K562 (cell line): ENCODE measurements at places on chromosomes 4 and X.

- DNase-seq, result no peak
These were observed 2.0 kb downstream of the CHST7 start for GRCh38 chrX:46575586-46575985.

DNA sequence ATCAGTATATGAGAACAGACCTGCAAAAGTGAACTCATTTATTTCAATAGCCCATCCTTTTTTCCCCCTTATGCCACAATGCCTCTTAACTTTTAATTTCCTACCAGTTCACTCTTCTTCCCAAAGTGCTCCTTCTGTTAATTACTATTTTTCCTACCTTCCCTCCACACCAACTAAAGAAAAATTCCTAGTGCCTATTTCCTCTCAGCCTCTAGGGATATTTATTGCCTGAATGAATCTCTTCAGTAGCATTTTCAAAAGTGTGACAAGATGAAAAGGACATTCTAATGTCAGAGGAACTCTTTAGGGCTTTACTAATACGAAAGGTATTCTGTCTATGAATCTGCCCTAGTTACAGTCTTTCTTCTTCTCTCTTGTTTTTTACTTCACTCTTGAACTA, 181.1 kb upstream of the SPRY1 start:
- DNase-seq, result no peak

DNA sequence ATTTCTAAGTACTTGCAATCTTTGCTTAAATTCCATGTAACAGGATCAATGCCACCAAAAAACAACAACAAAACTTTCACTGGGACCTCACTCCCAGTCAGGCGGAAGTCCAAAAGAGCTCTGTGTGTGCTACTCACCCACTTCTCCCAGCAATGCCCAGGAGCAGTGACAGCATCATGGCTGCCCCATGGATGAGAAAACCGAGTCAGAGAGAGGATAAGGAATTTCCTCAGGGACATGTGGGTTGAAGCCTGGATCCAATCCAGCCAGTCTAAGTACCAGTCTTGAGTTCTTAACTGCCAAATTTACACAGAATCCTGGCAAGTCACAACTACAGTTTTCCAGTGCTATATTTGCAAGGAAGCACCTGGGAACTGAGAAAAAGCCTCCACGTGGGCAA, 64.5 kb downstream of the STX18 start:
- no peak for DNase-seq

GRCh38 chrX:110145854-110146253, 142.9 kb downstream of the TMEM164 start:
- DNase-seq, result peak; percentile 19

DNA sequence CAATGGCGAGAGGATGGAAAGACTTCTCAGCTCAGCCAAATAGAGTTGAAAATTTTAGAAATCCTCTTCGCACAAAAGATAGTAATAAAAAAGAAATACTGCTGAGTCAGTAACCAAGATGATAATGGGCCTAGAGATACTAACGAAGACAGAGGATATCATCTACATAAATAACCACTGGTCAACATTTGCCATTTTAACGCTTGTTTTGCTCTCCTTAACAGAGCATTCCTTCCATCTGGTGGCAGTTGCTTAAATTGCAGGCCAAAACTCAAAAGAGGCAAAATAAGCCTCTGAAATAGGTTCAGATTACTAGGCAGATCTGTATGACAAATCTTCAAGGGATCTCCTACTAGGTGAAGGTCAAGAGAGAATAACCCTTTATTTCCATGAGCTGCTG, 51.7 kb upstream of the MCF2 start:
- peak; percentile 15 for DNase-seq

- DNase-seq, result no peak
These were observed 136.2 kb downstream of the HMX1 start for GRCh38 chr4:8735236-8736089.

DNA sequence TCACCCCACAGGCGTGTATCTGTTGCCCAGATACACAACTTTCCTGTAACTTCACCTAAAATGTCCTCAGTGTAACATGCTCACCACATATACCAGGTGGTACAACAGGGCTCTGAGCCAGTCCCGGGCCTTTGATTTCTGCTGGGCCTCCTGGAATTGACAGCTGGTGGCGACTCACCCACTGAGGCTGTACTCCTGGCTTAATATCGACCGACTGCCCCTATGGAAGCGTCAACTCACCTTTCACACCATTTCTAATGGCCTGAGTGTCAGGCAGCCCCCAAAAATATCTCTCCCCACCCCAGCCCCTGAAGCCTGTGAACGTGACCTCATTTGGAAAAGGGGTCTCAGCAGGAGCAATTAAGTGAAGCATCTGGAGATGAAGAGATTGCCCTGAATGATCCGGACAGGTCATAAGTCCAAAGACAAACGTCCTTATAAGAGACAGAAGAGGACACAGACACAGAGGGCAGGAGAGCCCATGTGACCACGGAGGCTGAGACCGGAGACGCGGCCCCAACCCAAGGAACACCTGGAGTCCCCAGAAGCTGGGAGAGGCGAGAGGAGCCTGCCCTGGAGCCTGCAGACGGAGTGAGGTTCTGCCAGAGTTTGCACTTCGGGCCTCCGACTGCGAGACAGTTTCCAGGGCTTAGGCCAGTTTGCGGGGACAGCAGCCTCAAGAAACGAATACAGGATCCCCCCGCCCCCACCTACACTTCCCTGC, 12.6 kb upstream of the MXD4 start:
- DNase-seq, result no peak

DNA sequence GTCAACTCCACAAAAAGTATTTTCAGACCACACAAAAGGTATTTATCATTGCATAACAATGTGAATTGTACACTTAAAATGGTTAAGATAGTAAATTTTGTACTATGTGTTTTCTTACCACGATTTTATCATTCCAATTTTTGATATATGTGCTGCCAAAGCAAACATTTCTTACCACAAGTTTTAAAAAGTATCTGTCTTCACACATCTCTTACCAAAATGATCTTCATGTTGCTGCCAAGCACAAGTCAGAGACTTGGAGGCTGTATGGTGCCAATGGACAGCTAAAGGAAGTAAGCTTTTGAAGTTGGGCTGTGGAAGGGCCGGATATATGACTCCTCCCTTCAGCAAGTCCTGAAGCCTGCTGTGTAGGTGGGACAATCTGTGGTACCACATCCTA, 67.9 kb downstream of the TMLHE start:
- no peak for DNase-seq

- DNase-seq, result no peak
These were observed 39.3 kb downstream of the RTL3 start for GRCh38 chrX:78619834-78620233.

DNA sequence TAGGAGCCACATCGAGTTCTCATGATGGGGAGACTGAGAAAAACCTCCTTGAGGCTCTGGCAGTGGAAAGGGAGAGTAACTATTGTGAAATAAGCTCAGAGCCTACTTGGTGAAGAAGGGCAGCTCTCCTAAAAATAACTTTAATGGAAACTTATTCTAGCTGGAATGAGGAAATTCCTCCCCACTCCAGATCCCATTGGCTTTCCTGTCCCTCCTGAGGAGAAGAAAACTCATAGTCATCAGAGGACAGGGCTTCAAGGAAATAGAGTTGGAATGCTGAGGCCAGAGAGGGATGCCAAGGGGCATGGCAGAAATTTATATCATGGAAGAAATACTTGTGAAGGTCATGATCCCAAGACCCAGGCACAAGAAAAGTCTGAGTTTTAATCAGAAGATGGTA, 70.7 kb upstream of the TAPT1 start:
- DNase-seq, result no peak

- no peak for DNase-seq
These were observed 71.0 kb downstream of the SNCA start for GRCh38 chr4:89765966-89766365.

GRCh38 chr4:181258569-181258968, 984.6 kb upstream of the TENM3 start:
- DNase-seq, result no peak

DNA sequence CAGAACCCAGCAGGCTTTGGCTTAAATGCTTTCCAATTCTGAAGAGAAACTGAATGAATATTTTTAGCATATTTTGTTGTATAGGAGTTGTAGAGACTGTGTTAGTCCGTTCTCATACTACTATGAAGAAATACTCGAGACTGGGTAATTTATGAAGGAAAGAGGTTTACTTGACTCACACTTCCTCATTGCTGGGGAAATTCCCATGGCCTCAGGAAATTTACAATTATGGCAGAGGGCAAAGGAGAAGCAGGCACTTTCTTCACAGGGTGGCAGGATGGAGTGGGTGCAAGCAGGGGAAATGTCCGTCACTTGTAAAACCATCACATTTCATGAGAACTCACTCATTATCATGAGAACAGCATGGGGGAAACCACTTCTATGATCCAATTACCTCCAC, 291.7 kb downstream of the PACRGL start:
- DNase-seq, result no peak

- no peak for DNase-seq
These were observed 108.3 kb downstream of the DCTD start for GRCh38 chr4:182808673-182809416.

- no peak for DNase-seq
These were observed 6.8 kb upstream of the OCIAD2 start for GRCh38 chr4:48913346-48913745.

DNA sequence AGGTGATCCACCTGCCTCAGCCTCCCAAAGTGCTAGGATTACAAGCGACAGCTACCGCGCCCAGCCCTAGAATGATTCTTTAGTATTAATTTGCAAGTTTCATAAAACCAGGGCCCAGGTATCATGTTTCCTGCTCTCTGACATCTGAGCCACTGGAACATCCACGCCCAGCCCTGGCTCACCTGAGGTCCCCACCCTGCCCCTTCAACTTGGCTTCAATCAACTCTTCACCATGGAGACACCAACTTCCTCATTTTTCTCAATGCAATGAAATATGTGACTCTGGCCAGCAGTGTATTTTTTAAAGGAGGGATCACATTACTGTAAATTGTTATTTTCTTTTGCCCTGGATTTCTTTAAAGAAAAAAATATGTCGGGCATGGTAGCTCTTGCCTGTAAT, 3.9 kb downstream of the PRSS12 start:
- DNase-seq, result no peak

GRCh38 chr4:91147067-91147466, 1019.9 kb downstream of the CCSER1 start:
- no peak for DNase-seq

GRCh38 chrX:10280071-10280470, 123.3 kb downstream of the CLCN4 start:
- no peak for DNase-seq

DNA sequence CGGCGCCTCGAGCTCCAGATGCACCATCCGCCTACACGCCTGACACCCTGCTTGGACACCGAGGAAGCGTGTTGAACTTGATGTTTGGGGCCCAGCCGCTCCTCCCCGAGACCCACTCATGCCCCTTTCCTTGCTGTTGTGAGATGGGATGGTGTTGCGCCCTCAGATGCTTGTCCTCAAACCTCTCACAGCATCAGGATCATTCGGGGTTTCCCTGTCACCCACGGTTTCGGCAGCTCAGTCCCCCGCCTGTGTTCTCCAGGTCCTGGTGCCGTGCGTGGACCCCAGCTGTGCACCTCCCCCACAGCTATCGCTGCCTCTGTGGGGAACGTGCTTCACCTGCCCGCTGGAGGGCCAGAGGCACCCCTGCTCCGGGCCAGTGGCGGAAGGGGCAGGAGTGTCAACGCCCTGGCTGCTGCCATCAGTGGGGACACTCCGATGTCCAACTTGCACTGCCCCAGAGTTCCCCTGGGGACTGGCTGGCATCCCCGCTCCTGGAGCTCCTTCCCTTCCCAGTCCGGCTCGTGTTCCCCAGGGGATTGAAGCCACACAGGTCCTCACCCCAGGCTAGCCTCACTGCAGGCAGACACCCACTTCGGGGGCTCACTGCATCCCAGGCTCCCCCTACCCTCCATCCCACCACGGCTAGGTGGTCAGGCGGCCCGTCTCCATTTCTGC, 82.3 kb upstream of the ADRA2C start:
- DNase-seq, result no peak

GRCh38 chr4:2350982-2351381, 67.5 kb downstream of the ZFYVE28 start:
- DNase-seq, result no peak

DNA sequence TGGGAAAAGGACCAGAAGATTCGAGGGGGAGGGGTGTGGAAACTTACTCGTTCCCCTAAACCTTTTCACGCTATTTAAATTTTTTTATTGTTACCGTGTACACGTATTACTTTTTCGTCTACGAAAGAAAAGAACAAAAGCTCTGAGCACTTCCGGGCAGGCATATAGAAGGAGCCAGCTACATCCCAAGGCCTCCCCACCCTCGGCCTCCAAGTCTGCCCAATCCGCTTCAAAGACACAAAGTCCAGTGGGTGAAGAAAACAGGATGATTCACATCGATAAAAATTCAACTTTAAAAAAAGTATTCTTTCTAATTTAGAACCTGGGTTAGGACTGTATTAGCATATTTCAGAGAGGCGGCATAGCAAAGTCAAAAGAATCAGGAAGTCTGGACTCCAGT, 23.1 kb downstream of the SEL1L3 start:
- no peak for DNase-seq

GRCh38 chr4:48388525-48389154, 47.3 kb downstream of the SLAIN2 start:
- DNase-seq, result no peak

- DNase-seq, result no peak
These were observed 8.3 kb upstream of the CXCR3 start for GRCh38 chrX:71626576-71626975.

- DNase-seq, result no peak
These were observed 78.8 kb upstream of the PRPS1 start for GRCh38 chrX:107549504-107549903.

GRCh38 chrX:71099736-71100135, 4.1 kb downstream of the FOXO4 start:
- no peak for DNase-seq

GRCh38 chr4:120082251-120082650, 15.6 kb upstream of the MAD2L1 start:
- DNase-seq, result no peak

- DNase-seq, result no peak
These were observed 28.3 kb downstream of the NBDY start for GRCh38 chrX:56757327-56757726.

- no peak for DNase-seq
These were observed 443.6 kb downstream of the IL15 start for GRCh38 chr4:142079959-142080358.

DNA sequence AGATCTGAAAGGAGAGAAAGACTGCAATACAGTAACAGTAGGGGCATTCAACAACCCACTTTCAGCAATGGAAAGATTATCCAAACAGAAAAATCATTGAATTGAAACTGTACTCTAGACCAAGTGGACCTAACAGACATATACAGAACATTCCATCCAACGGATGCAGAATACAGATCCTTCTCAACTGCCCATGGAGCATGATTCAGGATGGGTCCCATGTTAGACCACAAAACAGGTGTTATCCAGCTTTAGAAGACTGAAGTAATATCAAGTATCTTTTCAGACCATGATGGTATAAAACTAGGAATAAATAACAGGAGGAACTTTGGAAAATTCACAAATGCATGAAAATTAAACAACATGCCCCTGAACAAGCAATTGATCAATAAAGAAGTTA, 567.2 kb upstream of the MAGEB2 start:
- no peak for DNase-seq

- DNase-seq, result no peak
These were observed 20.3 kb upstream of the GTPBP6 start for GRCh38 chrX:338836-339400.
